Pons (tissue), 1 donor: ENCODE measurements at places on chromosomes 5 and 9.

- DNase-seq = no peak
These were observed 1.9 kb downstream of the OSMR start for GRCh38 chr5:38847559-38848347.

DNA sequence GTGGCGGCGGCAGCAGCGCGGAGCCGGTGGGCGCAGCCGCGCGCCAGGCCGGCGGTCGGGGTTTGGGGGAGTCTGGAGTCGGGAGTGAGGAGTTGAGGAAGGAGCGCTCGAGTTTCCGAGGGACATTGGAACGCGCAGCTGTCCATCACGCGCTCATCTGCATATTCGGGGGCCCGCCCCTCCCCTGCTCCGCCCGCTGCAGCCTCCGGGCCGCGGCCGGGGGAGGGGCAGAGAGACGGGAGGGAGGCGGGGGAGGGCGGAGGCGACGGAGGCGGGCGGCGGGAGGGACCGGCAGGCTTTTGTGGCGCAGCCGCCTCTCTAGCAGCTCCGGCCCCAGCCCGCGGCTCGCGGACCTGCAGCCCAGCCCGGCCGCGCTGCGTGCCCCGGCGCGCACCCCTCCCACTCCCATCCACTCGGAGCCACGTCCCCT lies at the start of gene IRX2:
IRX2 (minus strand) TSS at position 86 of the 430 bp plus-strand sequence. CDS start 264 bp downstream, outside the sequence.
- DNase-seq = peak; percentile 87

- DNase-seq = no peak
These were observed 61.1 kb upstream of the SAP30L start for GRCh38 chr5:154384480-154385235.

DNA sequence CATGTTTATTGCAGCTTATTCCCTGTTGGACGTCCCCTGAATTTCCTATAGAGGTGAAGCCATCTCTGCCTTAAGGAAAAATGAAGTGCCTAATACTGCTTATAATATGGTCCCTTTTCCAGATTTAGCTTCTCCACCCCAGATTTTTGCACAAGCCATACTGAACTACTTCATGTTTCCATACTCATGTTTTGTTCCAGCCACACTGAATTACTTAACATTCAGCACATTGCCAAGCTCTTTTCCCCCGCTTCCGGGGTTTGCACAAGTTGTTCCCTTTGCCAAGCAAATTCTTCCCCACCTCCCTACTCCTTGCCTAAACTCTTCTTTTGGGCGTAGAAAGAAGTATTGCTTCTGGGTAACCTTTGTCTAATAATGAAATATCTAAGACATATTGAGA lies 1.7 kb upstream of the CNTRL start:
- DNase-seq = no peak

- no peak for DNase-seq
These were observed 499 bp upstream of the TMEM232 start for GRCh38 chr5:110727025-110727314.

- no peak for DNase-seq
These were observed 182.7 kb downstream of the SMC2 start for GRCh38 chr9:104276709-104277245.

DNA sequence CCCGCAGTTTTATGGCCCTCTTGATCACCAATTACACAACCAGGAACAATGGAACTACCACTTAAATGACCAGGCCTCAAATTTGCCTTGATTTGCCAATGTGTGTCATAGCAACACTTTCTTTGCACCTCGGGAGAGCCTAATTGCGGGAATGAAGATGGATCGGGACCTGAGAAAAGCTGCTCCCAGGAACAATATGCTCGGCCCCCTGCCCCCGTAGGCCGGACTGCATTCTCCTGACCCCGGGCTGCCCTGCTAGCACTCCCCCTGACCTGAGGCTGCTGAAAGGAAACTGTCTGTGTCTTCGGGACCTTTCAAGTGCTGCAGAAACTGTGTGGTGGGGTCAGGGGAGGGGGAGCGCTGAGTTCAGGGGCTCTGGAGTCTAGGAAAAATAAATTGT lies 294.3 kb upstream of the IRX1 start:
- no peak for DNase-seq

GRCh38 chr5:68911840-68912690 lies 181.7 kb upstream of the SLC30A5 start:
- DNase-seq = no peak

DNA sequence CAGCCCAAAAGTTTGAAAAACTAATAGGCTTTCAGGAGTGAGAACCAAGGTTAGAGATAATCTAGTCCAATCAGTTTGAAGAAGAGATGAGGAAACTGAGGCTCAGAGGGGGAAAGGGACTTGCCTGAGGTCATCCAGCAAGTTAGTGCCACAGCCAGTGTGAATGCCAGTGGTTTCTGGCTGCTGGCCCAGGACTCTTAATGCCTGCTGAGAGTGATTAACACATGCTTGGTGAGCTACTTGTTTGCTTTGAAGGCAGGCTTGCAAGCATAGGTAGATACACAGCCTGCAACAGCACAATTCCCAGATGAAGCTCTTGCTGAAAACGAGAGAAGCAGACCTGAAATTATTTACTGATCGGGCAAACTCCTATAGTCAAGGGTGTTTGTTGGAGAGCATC lies 591.6 kb upstream of the SGCD start:
- DNase-seq = no peak

GRCh38 chr5:62708481-62709325 lies 130.1 kb downstream of the LRRC70 start:
- DNase-seq = no peak

DNA sequence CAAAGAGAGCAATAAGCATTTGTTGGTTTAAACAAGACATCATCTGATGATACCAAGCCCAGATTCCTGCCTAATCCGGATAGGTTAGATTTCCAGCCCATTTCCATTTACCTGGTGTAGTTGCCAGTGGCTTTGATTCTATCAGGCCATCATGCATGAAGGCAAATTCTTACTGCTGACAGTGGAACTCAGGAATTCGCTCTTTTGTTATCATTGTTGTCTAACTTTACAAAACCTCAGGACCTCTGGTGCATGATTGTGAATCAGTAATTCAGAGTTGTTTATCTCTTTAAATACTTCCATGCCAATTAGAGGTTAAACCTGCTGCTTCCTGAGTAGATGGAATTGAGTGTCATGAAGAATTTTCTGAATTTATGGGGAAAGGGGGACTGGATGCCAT lies 76.5 kb downstream of the C9orf152 start:
- no peak for DNase-seq

GRCh38 chr5:19608444-19609002 lies 379.5 kb downstream of the CDH18 start:
- DNase-seq = peak; percentile 46

- DNase-seq = no peak
These were observed 179.0 kb downstream of the FANCC start for GRCh38 chr9:95138474-95138873.

DNA sequence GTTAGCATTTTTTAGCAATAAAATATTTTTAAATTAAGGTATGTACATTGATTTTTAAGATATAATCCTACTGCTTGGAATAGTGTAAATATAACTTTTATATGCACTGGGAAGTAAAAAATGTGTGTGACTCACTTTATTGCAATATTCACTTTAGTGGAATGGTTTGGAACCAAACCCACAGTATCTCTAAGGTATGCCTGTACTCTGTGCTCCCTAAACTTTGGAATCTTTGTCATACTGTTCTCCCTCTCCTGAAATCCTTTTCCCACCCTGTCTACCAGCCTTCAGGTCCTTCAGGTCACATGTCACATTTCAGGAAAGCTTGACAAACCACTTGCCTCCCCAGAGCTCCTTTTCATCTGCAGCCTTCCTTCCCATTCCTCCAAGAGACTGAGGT lies 308.7 kb downstream of the SPOCK1 start:
- no peak for DNase-seq

DNA sequence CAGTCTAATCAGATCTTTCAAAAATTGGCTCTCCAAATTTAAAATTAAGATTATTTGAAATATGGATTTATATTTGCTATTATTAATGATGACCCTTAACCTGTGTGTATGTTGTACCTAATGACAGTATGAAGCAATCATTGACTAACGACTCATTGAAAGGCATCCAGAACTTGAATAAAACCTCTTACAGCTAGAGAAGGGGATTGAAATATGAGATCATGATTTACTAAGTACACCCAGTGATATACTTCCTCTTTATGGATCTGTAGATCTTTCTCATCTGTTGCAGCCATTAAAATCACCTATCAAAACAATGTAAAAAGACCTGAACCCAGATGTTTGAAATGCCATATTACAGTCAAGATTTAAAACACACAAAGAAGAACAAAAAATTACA lies 126.5 kb downstream of the RPS23 start:
- no peak for DNase-seq

DNA sequence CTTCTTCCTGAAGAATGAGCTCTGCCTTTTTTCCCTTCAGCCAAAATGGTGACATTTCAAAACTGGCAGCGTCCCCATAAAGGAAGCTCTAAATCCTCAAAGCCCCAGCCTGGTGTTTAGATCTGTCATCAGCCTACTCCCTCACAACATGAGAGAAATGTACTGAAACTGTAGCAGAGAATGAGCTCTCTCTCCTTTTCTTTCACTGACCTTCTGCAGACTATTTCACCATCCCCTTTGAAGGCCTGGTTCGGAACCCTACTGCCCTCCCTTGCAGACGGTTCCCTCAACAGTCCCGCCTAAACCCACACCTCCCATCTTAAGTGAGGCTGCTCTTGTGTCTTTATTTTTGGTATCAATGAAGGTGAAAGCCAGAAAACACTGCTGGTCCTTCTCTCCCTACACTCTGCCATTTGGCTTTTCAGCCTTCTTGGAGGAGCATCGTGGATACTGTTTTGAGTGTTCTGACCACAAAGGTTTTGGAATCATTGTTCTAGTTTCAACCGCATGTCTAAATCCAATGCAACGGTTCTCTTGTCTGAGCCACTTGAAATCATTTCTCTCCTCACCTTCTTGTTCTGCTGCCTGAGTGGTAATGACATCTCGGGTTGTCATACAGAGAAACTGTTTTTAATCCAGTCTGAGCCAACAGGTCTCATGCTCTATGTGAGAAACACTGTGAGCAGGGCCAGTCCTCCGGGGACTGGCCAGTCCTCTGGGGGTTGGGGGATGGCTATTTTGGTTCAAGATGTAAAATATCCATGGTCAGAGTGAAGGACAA lies 39.0 kb downstream of the ITK start:
- DNase-seq = no peak

DNA sequence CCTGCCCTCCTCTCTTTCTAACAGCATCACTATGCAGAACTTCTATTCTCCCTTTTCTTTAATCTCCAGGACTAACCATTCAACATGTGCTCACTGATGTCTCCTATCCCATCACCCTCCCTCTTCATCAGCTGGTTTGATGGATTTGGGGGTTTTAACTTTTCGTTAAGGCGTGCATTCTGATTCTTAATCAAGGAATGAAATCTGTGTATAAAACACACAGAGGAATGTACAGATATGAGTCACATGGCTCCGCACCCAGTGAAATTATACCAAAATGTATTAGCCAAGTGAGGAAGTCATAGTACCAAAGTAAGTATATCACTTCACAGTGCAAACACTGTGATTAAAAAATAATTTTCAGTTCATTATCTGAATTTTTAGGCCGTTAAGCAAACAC lies 35.2 kb downstream of the MARCHF11 start:
- DNase-seq = no peak

GRCh38 chr5:137309290-137309689 lies 189.8 kb downstream of the SPOCK1 start:
- no peak for DNase-seq

- no peak for DNase-seq
These were observed 548.1 kb upstream of the C9orf72 start for GRCh38 chr9:28121366-28121765.

- DNase-seq = no peak
These were observed 8.8 kb downstream of the BTF3 start for GRCh38 chr5:73507062-73507461.

GRCh38 chr5:83516377-83516776 lies 44.8 kb downstream of the VCAN start:
- no peak for DNase-seq

DNA sequence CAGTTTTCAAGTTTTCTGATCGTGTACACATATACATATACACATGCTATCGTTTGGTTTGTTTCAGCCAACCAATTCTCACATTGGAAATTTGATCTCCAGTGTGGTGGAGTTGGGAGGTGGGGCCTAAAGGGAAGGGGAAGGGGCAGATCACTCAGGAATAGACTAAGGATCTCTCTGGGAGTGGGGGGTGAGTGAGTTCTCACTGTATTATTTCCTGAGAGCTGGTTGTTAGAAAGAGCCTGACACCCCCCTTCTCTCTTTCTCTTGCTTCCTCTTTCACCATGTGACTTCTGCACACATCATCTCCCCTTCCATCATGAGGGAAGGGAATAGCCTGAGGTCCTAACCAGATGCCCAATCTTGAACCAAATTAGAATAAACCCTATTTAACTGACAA lies 551.7 kb downstream of the MAT2B start:
- DNase-seq = no peak

GRCh38 chr5:134851307-134851923 lies 5.6 kb downstream of the C5orf24 start:
- DNase-seq = no peak

GRCh38 chr5:90968319-90968718 lies 409.7 kb downstream of the ADGRV1 start:
- DNase-seq = no peak

- DNase-seq = no peak
These were observed 21.0 kb downstream of the TNFSF15 start for GRCh38 chr9:114784721-114785279.

DNA sequence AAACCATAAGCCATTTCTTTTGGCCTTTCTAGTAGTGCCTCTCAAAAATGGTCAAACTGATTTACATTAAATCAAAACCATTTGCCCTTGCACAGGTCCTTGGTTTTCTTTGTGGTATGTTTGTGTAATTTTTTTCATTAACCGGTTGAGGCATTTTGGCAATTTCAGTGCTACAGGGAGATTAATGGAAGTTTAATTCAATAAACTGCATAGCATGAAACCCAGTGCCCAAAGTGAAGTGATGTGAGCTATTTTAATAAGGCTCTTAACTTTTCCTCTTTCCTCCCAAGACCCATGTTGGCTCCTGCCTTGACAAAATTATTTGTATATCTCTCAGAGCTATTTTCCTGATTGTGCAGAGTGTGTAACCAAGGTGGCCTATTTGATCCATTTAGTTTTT lies 326.2 kb upstream of the SEMA6A start:
- no peak for DNase-seq

DNA sequence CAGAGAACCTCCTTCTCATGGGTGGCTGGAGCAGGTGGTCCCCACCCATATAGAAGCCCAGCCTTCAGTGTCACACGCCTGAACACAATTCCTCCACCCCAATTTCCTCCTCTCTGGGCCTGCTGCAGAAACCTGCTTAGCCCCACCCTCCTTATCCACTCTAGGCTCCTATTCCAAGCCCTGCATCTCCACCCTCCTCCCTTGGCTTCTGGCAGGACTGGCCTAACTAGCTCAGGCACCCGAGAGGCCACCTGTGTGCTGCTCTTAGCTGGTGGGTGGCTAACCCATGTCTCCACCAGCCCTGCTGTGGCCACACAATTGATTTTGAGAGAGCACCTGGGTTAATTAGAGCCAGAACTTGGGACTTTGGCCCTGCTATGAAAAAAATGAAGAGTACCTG lies 77.3 kb upstream of the ATP10B start:
- no peak for DNase-seq

DNA sequence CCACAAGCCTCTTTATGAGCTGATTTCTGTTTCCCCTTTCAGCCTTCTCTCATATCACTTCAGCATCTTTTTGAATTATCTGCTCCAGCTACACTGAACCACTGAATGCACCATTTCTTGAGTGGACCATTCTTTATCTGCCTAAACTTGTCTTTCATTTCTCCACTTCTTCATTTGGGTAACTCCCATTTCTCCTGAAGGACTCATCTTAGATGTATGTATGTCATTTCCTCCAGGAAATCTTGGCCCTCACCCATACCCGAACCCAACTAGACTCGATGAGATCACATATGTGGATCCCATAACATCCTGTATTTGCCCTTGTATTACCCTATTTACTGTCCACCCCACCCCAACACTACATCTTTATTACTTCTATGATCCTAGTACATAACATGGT lies 249.8 kb downstream of the KIF4B start:
- no peak for DNase-seq
